ENCODE measurements at places on chromosomes 2 and 18.

DNA sequence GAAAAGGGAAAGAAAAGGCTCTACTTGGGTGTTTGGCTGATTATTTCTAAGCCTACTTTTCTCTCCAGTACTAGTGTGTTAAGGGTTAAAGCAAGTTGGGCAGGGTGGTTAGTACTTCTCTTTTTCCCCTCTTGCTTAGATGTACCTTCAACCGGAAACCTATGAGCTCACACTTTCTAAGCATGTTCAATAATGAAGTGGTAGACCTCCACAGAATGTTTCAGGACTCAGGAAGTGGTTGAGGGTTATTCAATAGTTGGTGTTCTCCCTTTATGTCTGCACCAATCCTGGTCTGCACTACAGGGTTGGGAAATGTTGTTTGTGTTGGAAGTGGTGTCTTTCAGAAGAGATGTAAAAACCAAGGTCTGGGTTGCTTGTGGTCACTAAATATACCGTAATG is 137.1 kb downstream of the ZEB2 start:
- DNase-seq, result no peak

DNA sequence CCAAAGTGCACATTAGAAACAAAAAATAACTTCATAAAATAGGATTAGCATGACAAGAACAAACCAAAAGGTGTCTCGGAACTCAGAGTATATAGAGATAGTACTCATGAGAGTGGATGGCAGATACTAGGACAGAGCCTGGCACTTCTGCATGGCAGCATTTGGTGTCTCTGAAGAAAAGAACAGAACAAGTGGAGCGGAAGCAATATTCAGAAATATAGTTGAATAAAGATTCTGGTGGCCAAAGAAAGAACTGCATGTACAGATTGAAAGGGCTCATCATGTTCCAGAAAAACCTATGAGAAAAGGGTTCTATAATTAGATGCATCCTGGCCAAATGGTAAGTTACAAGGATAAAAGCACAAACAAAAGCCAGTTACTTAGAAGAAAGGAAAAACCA is 90.9 kb downstream of the CCDC138 start:
- no peak for DNase-seq

DNA sequence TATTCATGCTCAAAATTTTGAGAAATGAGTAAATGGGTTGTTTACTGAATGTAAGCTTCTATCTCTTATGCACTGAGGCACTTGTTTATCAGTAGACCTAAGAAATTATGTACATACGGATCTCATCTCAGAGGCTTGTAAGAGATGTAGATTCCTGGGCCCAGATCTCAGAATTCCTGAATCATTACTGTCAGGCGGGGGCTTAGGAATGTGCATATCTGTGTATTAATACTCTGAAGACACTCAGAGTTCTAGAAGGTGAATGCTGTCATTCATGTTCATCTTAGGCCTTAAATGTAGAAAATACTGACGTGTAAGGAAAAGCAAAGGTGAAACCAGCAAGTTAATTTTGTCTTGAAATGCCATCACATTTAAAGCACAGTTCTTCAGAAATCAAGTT is 169.6 kb downstream of the FMNL2 start:
- DNase-seq, result peak; percentile 35

DNA sequence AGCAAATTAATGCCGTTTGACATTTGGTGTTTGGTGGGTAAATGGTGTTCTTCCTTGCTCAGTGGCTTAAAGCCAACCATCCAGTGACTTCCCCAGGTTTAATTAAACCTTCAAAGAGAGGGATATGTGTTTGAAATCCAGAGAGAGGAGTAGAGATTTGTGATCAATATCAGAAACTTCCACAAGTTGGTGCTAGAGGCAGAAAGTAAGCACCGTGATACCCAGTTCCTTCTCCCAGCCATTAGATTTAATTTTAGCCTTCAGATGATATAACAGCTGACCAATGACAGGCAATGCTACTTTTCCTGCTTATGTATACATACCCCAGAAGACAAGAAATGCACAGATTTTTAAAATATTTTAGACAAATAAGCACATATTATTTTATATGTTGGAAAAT is 398.5 kb downstream of the CDH2 start:
- peak; percentile 32 for DNase-seq

- DNase-seq, result peak; percentile 61
These were observed 283.0 kb downstream of the RND3 start for GRCh38 chr2:150204451-150204850.

DNA sequence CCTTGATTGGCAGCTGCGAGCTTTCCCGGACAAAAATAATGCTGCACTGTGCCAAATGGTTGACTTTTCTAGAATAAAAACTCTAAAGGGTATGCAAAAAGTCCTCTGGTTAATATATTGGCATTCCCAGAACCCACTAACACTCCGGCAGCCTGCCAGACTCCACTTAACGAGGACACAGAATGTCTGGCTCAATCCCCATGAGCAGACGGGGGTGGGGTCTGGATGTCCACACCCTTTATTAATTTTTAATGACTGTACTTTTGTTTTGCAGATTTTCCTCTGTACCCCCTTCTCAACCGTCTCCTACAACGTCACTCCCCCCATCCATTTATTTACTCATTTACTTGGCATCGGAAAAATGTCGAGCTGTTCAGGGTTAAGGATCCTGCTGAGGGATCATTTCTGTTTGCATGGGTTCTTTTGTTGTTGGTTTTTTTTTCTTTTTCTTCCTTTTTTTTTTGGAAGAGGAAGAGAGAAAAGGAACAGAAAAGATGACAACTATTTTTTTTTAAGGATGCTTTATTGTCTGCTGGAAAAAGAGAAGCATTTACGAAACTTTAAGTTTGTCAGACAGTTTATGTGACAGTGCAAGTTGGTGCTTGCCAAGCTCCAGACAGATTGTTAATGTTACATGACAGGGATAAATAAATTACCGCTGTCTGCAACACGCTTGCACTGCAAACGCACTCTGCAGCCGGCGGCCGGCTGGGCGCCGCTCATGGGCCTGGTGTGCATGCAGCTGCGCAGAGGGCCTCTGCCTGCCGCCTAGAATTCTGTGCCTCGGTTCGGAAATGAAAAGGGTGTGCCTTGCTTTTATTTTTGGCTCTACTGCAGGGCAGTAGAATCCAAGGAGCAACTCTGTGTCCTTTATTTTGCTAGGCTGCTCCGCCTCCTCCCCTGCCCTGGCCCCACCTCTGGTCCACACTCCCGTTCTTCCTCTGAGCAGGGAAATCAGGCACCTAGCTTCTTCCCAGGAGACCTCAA is 3.6 kb downstream of the LDLRAD4 start:
- DNase-seq, result peak; percentile 77

DNA sequence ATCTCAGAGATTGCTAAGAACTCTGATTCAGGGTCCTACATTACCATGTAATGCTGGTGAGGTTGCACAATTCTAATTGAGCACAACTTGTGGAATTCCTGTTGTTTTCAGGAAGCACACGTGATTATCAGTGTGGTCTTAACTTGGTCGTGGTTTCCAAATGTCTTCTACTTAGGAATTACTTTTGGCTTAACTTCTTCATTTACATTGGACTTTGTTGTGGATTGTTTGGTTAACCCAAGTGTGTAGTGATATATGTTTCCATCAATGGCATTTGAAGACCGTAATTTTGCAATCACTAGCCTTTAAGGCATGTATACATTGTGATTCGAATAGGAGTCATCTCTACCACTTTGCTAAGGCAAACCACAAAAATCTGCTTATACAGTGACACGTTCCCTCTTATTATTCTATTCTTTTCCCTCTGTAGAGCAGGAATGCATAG is 373.3 kb downstream of the IRS1 start:
- DNase-seq, result peak; percentile 52

All from GM03348 (cell line).